Aorta (tissue), 5 donors: ENCODE measurements at places on chromosomes 2 and 18. TPM values are rescaled to one million over a fixed set of nuclear protein-coding genes. Genes with fewer than 3 reads are reported as not detected.

DNA sequence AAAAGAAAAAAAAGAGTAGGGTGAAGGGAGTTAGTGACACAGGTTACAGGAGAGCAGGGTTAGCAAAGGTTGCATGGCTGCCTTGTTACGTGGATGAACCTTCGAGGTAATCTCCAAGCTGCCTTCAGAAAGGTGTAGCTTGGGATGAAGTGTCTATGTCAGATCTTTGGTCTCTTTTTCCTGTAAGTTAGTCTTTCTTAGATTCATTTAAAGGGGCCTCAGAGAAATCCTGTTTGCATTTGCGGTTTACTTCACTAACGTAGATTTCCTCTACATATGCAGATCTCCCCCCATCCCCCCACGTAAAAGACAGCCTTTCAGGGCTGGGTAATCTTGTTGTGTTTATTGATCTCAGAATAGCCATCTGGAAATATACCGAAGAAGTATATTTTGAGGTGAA is 83.7 kb downstream of the MTA3 start:
- DNase-seq = no peak
- H3K36me3 ChIP-seq = peaks cover 2% of the 10 kb centered on the region
- H3K27ac ChIP-seq = no peak overlapping the region
- H3K4me1 ChIP-seq = no peaks in the 10 kb centered on the region
- no peaks in the 10 kb centered on the region for H3K27me3 ChIP-seq

Gene UGT1A10
- not detected for total RNA-seq

DNA sequence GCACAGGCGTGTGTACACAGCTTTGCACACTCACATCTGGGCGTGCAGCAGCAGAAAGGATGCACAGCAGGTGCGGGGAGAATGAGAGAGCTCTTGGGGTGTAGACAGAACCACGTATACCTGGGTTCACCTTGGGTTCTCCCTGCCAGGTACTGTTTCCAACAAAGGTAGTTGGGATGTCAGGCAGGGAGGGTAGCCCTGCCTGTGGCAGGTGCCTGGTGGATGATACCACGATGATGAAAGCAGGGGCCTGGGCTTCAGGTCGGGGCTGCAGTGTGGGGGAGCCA is 6.5 kb upstream of the ARID5A start:
- peak overlapping the region; percentile 28 for H3K27ac ChIP-seq
- H3K36me3 ChIP-seq = no peaks in the 10 kb centered on the region
- no peak for DNase-seq
- H3K4me3 ChIP-seq = no peak overlapping the region
- no peaks in the 10 kb centered on the region for H3K27me3 ChIP-seq
- peaks cover 4% of the 10 kb centered on the region for H3K4me1 ChIP-seq

Gene VAPA
- 176 TPM for total RNA-seq

Gene ASXL3
- total RNA-seq = 4.3 TPM

Gene DSEL
- total RNA-seq = 16.9 TPM

DNA sequence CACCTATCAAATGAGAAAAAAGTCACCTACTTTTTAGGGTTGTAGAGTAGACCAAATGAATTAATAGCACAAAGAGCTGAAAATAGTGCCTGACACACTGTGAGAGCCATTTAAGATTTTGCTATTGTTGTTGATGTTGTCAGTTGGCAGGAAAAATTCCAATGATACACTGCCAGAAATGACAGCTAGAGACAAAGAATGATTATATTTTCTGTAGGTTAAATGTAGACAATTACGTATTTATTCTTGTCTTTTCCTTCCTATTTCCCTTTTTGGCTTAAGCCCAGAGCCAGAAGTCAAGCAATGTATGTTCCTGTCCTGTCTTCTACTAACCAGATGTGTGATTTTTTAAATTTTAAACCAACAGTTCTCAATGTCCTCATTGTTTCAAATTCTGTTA is 17.2 kb downstream of the NRXN1 start:
- DNase-seq = no peak
- no peak overlapping the region for H3K27ac ChIP-seq
- no peaks in the 10 kb centered on the region for H3K4me1 ChIP-seq
- H3K36me3 ChIP-seq = no peaks in the 10 kb centered on the region
- no peak overlapping the region for H3K4me3 ChIP-seq

- H3K4me1 ChIP-seq = peaks cover 4% of the 10 kb centered on the region
- no peak overlapping the region for H3K4me3 ChIP-seq
- DNase-seq = no peak
- H3K27ac ChIP-seq = no peak overlapping the region
These were observed 137.4 kb upstream of the CDCA7 start for GRCh38 chr2:173217116-173217840.

- no peaks in the 10 kb centered on the region for H3K4me1 ChIP-seq
- H3K27me3 ChIP-seq = no peaks in the 10 kb centered on the region
- H3K4me3 ChIP-seq = no peak overlapping the region
- no peak for DNase-seq
These were observed 41.1 kb downstream of the PLEKHB2 start for GRCh38 chr2:131146231-131146630.

GRCh38 chr2:72138011-72138881 is 9.4 kb downstream of the CYP26B1 start:
- no peaks in the 10 kb centered on the region for H3K27me3 ChIP-seq
- peak; percentile 75 for DNase-seq
- no peaks in the 10 kb centered on the region for H3K36me3 ChIP-seq
- no peaks in the 10 kb centered on the region for H3K4me1 ChIP-seq
- no peak overlapping the region for H3K27ac ChIP-seq
- no peak overlapping the region for H3K4me3 ChIP-seq

Gene EMILIN1
- total RNA-seq = 180 TPM
